ENCODE measurements at places on chromosomes 2 and 18.

- DNase-seq: peak; percentile 36
Observed at GRCh38 chr2:37985333-37985732, 60.2 kb downstream of the RMDN2 start.

GRCh38 chr2:164739966-164740365 is 101.7 kb downstream of the COBLL1 start:
- peak; percentile 80 for DNase-seq

DNA sequence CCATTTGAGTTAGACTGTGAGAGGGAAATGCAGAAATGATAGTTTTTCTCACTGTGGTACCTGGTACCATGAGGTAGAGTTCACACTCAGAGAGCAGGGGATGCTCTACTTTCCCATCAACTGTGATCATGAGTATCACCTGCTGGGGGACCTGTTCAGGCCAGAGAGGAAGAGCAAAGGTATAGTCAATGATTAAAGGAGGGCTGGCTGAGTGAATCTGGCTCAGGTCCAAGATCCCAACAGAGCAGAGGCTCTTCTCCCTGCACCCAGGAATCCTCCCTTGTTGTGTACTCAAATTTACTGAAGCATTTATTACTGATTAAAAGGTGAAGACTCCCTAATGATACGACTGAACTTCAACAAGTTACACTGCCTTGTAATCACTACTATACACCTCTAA is 104.6 kb upstream of the CHRNA1 start:
- no peak for DNase-seq

DNA sequence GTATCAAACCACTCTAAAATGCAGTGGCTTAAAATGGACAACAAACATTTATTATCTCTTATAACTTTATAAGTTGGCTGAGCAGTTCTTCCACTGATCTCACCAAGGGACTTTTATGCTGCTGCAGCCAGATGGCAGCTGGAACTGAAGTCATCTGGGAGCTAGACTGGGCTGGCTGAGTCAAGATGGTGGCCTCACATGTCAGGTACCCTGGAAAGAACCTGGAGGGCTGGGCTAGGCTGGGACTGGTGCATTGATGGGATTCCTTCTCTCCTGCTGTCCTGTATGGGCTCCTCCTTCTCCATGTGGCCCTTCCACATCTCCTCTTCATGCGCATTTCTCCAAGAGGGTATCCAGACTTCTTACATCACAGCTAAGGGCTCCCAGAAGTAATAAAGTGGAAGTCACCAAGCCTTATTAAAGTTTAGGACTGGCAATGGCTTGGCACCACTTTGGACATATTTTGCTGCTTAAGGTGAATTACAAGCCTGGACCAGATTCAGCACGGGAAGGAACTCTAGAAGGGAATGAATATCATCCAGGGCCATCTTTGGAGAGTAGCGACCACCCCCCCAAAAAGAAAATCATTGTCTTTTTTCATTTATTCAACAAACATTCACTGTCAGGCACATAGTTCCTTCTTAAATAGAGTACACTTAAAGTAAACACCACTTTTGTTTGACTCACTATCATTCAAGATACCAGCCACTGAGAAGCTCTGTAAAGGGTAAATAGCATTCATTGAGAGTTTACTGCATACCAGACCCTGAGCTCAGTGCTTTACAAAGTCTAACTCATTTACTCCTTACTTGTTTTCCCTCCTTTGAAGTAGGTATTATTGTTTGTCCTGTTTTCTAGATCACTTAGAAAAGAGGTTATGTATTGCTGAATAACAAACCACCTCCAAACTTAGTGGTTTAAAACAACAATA is 138.0 kb downstream of the ZFP36L2 start:
- peak; percentile 67 for DNase-seq

GRCh38 chr2:135152361-135152760 is 100.3 kb downstream of the RAB3GAP1 start:
- no peak for DNase-seq

Data from fibroblast of skin of back (primary cell).